ENCODE measurements at places on chromosomes 16 and 17.

DNA sequence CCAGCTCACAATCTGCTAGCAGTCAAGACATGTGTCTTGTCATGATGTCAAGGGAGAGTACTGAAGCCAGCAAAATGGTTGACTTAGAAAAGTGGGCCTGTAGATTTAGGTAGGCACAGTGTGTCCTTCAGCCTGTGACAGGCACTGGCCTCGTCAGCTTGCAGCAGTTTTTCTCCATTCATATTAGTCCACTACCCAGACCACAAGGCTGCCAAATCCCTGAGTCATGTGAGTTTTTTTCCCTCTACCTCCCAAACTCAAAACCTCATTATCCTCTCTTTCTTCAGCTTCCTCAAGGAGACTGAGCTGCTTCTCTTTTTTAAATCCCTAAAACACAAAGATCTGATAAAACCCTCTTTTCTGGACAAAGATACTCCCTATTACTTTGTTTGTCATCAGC lies 102.6 kb upstream of the HS3ST3A1 start:
- DNase-seq = peak; percentile 34

DNA sequence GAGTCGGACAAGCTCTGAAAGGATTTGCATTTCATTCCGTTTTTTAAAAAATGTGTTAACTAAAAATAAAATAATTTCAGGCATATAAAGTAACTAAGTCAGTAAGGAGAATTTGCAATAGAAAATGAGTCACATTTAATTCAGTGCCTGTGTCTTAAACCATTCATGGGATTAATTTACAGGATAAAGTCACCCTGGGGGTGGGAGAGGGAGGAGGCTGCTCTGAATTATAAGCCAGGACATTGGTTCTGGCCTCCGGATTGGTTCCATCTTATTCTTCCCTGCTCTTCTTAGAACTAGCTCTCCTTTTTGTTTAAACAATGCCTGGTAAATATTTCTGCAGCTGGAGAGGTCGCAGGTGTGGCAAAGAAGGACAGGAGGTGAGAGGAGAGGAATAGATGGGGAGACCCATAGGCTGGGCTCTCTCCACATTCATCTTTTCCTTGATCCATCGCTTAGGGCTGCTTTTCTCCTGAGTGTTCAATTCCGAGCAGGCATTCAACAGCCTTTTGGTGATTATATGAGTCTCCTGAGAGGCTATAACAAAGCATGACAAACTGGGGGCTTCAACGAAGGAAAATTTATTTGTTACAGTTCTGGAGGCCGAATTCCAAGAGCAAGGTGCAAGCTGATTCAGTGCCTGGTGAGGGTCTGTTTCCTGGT lies 319.2 kb downstream of the PHKB start:
- no peak for DNase-seq

DNA sequence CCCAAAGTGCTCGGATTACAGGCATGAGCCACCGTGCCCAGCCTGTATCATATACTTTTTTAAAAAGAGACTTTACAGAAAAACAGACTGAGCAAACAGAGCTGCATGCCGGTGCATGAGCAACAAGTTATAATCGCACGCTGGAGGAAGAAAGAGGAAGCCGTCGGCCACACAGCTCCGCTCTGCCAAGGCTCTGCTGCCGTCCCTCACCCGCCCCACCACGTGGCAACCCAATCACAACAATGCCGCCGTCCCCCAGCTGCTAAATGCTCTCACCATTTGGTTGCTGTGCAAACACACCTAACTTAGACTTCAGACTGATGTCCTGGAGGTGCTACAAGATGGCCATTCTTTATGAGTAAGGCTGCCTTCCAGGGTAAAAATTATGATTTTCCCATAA lies 83.5 kb downstream of the ADCY9 start:
- DNase-seq = no peak

DNA sequence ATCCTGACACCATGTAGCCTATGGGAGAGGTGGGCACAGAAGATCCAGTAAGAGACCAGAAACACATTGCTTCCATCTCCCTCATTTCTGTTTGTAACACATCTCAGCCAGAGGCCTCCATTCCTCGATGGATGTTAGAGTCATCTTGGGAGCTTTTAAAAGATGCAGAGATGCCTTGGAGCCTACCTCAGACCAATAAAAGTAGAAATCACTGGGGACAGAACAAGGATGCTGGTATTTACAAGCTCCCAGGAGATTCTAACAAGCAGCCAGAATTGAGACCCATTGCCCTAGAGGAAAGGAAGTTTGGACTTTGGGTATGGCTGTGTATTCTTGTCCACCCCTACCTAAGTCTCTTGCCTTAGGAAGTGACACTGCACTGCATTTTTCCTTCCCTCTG lies 40.8 kb downstream of the HS3ST3A1 start:
- DNase-seq = no peak

- DNase-seq = no peak
These were observed 44.9 kb upstream of the CACNG5 start for GRCh38 chr17:66789961-66790437.

DNA sequence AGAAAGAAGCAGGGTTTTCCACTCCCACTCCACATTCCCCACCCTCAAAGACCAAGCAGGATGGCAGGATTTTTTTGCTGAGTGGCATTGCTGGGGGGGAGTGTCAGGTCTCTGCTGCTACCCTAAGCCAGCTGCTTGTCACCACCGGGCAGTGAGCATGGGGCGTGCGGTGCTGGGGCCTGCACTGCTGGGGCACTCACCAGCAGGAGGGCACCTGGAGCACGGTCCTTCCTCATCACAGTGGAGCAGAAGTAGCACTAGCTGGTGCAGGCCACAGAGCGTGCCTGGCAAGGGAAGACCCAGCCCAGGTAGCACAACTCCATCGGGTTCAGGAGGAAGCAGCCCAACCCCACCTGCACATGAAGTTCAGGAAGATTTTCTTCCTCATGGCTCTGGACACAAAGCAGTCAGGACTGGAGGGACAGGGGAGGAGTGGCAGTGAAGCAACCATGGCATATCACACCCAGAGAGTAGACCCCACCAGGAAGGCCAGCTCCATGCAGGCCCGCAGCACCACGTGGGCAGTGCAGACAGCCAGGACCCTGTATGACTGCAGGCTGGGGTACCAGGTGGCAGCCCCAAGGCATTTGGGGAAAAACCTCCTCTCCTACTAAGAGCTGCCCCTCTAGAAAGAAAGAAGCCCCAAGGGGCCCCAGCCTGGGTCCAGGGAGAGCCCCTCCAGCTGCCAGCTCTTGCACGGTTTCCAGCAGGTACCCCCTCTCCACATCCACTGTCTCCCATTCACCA lies 16.7 kb upstream of the MYO18A start:
- DNase-seq = no peak

DNA sequence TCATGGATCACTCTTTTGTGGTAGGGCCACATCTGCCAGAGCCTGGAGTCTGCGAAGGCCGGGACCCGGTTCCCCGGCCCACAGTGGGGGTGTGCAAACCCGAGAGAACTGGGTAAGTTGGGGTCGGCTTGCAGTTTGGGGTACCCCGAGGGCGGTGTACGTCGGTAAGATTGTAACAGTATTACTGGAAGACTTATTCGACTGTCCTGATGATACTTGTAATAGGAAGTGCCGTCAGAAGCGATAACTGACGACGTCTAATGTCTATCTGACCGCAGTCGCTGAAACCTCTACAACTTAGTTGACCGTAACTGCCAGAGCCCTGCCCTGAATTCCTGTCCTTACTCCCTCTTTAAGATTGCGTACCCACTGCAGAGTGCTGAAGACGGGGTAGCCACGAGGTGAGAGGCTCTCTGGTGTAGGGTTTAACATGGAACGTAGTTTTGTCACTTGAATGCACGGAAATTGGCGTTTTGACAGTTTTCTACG lies 24.0 kb downstream of the TRPV2 start:
- no peak for DNase-seq

- no peak for DNase-seq
These were observed 34.3 kb downstream of the C17orf75 start for GRCh38 chr17:32307658-32308057.

- no peak for DNase-seq
These were observed 12.5 kb downstream of the COTL1 start for GRCh38 chr16:84605339-84605848.

- no peak for DNase-seq
These were observed 519.3 kb downstream of the HAPSTR1 start for GRCh38 chr16:9610727-9611126.

GRCh38 chr17:35404360-35404759 lies 27.9 kb downstream of the SLFN12 start:
- no peak for DNase-seq

GRCh38 chr17:15086776-15087295 lies 178.3 kb downstream of the PMP22 start:
- no peak for DNase-seq

DNA sequence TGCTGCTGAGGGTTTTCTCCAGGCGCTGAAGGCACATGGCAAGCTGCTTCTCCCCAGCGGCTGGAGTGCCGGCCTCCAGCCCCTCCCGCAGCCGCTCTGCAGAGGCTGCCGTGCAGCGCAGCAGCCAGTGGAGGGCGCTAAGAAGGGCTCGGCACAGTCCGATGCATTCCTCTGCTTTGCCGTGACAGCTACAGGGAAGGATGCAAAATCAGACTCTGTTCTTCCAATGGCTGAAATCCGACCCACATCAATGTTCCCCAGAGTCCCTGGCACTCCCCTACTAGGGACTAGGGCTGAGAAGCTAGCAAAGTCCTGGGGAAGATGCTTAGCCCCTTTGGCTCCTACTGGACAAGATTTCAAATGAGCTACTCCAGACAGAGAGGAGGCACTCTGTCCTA lies 19.0 kb downstream of the MED24 start:
- no peak for DNase-seq

GRCh38 chr17:49624896-49625295 lies 49.2 kb downstream of the NXPH3 start:
- no peak for DNase-seq

DNA sequence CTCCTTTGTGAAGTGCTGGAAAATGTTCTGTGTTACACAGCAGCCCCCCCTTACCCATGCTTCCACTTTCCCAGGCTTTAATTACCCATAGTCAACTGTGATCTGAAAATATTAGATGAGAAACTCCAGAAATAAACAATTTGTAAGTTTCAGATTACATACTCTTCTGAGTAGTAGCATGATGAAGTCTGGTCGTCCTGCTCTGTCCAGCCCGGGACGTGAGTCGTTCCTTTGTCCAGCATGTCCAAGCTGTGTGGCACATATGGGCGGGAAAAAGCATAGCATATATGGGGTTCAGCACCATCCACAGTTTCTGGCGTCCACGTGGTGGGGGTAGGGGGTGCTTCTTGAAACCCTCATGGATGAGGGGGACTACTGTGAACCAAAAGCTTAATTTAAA lies 83.5 kb downstream of the BANP start:
- DNase-seq = no peak

- DNase-seq = no peak
These were observed 207.1 kb downstream of the SPECC1 start for GRCh38 chr17:20216154-20216815.

DNA sequence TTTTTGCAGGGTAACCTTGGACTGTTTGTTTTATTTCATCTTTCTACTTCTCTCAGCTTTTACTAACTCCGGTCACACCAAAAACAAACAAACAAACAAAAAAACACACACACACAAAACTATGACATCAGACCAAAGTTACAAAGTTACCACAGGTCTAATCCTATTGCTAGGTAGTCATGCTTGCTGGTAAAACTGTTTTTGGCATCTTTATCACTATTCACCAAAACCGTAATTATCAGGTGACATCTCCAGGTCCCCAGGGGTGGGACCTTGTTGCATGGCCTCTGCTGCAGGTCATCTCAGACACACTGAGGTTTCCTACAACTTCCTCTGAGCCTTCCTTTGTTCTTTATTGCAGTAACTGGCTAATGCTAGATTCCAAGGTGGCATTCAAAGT lies 162.3 kb downstream of the ABCA8 start:
- no peak for DNase-seq

DNA sequence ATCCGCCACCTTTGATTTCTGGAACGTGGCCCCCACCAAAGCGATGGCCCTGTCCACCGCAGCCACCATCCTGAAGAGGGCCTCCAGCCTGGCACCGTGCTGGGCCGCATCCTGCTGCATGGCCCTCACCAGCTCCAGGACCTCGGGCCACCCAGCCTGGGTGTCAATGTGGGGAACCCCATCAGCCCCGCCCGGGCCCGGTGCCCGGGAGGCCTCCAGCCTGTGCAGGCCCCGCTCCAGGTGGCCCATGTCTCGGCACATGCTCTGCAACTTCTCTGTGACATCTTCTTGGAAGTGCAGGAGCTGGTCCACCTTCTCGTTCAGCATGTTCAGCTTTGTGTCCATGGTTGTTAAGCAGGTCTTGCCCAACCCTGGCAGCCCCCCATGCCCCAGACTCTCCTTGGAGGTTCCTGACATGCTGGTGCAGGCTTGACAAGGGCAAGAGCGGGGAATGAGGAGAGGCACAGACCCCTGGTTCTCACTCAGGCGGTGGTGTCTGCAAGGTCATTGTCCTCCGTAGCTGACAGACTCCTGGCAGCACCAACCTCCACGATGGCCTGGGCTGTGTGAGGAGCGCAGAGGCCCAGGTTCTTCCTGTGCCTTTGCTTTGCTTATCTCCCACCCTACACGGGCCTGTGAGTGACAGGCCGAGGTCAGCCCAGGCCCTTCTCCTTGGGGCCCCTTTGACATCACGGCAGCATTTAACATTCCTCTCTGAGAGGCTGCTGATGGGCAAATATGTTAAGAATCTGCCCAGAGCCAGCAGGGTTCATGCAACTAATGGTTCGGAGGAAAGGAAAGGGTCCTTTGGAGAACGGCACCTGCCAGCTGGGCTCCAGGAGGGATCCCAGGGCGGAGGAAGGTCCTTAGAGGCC lies at the start of gene MYLK3:
Gene MYLK3 (minus strand): TSS at position 568 of the 875 bp plus-strand sequence. CDS start 151 bp downstream, at position 417.
- no peak for DNase-seq

- DNase-seq = peak; percentile 35
These were observed 8.8 kb upstream of the DNASE1 start for GRCh38 chr16:3645504-3646347.

GRCh38 chr16:9128346-9129342 lies 37.2 kb downstream of the HAPSTR1 start:
- no peak for DNase-seq

GRCh38 chr16:76441391-76441790 lies 164.2 kb downstream of the CNTNAP4 start:
- DNase-seq = no peak

DNA sequence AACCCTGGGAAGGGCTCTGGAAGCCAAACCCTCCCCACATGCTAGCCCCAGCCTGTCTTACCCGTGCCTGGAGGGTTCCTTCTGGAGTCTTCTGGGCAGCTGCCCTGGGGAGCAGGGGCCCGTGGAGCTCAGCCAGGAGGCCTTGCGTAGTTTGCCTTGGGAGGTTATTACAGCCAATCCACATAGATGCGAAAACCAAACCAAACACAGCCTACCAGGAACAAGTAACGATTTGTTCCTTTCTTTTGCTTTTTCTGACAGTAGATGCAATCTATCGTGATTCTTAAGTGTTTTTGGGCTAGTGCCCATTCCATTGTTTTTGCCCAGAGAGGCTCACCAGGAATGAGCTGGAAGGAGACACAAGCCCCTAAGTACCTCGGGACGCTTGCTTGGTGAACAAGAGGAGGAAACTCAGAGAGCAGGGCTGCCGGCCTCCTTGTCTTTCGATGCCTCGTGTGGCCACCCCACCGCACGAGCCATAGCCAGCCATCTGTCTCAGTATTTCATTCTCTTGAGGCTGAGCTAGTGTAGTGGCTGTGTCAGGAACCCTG lies 102.7 kb upstream of the NOL11 start:
- DNase-seq = no peak

- DNase-seq = peak; percentile 3
These were observed 541 bp downstream of the ZNF18 start for GRCh38 chr17:11996722-11997146.
